ENCODE measurements at places on chromosomes 6 and 20.

DNA sequence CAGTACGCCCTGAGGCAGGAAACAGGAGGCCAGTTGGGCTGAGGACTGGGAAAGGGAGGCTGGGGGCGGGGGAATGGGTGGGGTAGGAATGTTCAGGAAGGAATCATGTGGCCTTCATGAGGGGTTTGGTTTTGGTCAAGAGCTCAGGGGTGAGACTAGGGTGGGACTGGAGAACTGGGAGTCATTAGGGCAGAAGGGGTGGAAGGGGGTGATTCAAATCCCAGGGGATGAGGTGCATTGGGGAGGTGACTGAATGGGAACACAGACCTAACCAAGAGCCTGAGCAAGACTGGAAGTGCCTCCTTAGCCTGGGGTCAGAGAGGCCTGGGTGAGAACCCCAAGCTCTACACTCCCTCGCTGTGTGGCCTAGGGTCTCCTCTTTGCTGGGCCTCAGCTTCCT is 86.8 kb downstream of the DLGAP4 start:
- DNase-seq = no peak

DNA sequence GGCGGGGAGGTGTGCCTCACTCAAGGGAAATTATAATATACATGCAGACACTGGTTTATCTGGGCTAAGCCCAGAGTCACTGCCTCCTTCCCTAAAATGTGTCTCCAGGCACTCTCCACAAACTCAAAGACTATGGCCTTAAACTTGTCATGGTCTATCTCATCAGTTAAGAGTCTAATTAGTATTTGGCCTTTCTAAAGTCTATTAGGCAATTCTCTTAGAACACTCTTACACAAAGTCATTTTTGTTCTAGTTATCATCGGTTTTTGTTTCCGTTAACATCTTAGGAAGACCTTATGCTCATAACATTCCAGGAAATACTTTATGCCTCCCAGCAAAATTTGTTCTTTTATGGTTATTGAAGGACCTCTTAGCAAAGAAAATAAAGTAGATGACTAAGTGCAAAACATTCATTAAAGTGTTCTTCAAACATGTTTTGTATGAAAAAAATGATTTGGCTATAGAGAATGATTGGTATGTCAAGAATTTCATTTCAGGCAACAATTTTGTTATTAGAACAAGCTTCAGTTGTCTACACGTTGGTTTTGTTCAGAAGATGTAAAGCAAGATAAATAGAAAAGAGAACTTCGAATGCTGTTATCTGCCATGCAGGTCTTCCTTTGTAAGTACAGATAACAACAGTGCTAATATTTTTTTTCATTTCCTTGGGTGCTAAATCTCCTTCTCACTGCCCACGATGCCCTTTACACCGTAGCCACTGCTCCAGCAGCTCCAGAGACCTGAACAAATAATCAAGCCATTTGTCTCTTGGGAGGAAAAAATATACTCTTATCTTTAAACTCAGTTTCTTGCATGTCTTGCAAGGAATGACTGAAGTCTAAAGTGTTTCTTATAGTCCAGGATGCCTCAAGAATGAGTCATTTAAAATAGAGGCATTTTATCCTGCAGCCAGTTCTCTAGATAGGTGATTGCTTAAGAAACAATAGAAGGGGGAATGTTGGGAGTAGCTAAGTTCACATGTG is 170.4 kb downstream of the HTR1B start:
- no peak for DNase-seq

- no peak for DNase-seq
Measured at GRCh38 chr20:34415079-34415478, 52.0 kb downstream of the ITCH start.

DNA sequence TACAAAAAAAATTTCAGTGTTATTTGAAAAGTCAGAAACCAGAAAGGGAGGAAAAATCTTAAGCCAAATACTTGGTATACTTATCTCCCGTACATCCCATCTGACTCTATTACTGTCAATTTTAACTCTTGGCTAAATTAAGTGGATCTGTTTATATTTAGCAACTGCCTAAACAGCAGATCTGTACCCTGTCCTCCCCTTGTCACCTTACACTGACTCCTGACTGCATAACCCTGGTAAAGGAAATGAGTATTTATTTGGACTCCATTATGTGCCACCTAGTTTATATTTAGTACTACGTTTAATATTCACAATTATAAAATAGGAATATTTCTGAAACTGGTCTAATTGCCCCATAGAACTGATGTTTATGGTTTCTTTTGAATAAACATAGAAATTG is 730.2 kb upstream of the GJE1 start:
- no peak for DNase-seq

DNA sequence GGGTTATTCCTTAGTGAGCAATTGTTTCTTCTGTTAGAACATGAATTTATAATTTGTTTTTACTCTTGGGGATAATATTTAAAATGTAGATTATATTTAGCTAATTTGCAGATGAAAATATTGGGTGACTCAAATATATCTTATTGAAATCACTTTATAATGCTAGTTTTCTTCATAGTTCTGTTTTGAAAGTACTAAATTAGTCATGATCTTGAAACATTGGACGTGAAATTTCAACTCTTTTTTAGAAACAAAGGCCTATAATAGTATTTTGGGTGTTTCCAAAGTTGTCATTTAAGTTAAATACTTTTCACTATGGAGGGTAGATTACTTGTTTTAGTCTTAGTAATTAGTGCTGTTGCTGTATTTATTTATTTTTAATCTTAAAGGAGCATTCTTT is 250.9 kb downstream of the UTRN start:
- no peak for DNase-seq

GRCh38 chr20:25487306-25487705 is 79.8 kb downstream of the GINS1 start:
- DNase-seq = no peak

Measured in activated CD4-positive, alpha-beta T cell treated with anti-CD3 and anti-CD28 coated beads, Interleukin-2, amount 50 U/mL, for 4 hours (primary cell).